ENCODE measurements at places on chromosomes 12 and 14.

- DNase-seq = peak; percentile 95
These were observed 25.3 kb downstream of the JDP2 start for GRCh38 chr14:75452900-75453816.

GRCh38 chr12:109947521-109947920 lies 47.4 kb downstream of the TCHP start:
- no peak for DNase-seq

GRCh38 chr12:81257947-81258551 lies 180.2 kb downstream of the ACSS3 start:
- peak; percentile 86 for DNase-seq

DNA sequence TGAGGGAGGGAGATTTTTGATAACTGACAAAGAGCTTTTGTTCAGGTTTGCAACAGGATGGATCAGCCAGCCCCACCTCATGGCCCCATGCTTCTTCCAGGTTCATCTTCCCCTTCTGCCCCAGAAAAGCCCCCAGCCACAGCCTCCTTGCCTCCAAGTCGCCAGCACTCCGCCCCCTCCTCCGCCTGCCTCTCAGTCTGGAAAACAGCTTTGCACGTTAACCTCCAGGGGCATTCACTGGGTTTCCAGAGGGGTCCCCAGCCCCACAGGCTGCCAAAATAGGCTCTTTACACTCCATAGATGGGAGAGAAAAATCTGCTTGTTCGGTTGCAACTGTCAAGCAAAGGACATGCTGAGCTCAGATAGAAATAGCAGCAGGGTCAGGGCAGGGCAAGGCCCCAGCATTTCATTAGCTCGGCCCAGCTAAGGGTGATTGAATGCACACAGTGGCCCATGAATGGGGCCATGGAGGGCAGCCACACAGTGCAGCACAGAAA lies 253.6 kb downstream of the ZFP36L1 start:
- peak; percentile 89 for DNase-seq

DNA sequence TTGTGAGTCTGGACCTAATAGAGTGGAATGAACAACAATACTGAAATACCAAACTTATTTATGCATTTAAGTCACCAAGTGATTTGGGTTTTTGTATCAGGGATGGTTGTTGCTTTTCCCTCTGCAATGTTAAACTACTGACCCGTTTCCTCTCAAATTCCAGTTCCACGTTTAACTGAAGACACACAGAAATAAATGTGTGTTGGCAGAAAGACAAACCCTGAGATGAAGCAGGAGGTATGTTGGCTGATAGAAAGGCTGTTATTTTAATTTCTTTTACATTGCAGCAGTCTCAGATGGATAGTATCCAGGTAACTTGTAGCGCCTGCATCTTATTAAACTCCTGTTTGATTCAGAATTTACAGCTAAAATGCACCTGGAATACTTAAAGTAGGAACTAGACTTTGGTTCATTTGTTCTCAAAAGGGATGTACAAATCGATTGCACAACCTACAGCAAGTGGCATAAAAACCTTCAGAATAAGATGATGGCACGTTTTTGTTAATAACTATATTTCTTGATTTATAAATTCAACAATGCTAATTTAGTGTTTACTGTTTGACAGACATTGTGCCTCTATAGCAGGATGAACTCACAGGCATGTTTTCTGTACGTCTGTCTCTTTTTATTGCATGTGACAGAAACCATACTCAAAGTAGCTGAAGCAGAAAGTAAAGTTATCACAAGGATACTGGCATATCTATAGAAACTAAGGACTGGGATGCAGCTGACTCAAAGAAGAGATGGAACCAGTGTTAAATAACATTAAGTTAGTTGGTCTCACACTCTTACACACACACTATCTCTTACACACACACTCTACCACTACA lies 405.7 kb downstream of the ZFP36L1 start:
- peak; percentile 93 for DNase-seq

DNA sequence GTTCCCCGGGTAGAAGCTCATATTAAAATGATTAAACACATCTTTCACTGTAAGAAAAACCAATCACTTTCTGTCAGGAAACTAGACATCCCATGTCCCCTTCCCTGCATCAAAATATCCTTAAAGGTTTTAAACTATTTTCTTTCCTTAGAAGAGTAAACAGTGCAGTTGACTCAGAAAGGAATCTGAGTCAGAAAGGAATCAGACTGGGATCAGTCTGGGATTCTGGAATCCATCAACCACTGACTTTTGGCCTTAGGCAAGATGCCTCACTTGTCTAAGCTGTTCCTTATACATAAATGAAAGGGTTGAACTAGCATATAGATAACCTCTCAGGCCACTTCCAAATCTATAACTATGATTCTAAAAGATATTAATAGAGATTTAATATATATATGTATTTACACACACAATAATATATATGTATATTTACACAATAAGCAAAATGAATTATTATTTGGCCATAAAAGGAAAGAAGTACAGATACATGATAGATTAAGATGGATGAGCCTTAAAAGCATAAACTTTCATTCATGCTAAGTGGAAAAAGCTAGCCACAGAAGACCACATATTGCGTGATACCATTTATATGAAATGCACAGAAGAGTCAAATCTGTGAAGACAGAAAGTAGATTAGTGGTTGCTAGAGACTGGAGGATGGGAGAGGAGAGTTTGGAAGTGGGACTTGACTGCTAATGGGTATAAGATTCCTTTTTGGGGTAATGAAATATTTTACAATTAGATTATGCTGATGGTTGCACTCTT lies 114.4 kb downstream of the SLC38A1 start:
- DNase-seq = no peak

GRCh38 chr14:76920331-76921087 lies 94.3 kb downstream of the LRRC74A start:
- peak; percentile 86 for DNase-seq

DNA sequence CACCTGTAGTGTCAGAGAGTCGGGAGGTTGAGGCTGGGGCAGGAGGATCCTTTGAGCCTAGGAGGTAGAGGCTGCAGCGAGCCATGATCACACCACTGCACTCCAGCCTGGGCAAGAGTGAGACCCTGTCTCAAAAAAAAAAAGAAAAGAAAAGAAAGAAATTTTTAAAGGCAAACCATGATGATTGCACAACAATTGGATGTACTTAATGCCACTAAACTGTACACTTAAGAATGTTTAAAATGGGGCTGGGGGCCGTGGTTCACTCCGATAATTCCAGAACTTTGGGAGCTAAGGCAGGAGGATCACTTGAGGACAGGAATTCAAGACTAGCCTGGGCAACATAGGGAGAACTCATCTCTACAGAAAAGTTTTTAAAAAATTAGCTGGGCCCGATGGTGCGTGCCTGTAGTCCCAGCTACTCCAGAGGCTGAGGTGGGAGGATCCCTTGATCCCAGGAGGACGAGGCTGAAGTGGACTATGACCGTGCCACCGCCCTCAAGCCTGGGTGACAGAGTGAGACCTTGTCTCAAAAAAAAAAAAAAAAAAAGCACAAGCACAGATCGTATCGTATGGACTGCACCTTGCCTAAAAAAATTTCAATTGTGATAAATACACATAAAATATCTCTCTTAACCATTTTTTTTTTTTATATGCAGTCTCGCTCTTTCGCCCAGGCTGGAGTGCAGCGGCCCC lies 32.7 kb downstream of the JAG2 start:
- no peak for DNase-seq

- DNase-seq = no peak
These were observed 212.0 kb downstream of the RPAP3 start for GRCh38 chr12:47493801-47494200.

GRCh38 chr14:97329701-97330100 lies 532.5 kb downstream of the VRK1 start:
- no peak for DNase-seq

- DNase-seq = no peak
These were observed 13.0 kb downstream of the KRT7 start for GRCh38 chr12:52245962-52246569.

GRCh38 chr12:63163541-63163940 lies 12.5 kb upstream of the AVPR1A start:
- no peak for DNase-seq

- DNase-seq = no peak
These were observed 54.6 kb downstream of the GTF2A1 start for GRCh38 chr14:81166121-81166520.

DNA sequence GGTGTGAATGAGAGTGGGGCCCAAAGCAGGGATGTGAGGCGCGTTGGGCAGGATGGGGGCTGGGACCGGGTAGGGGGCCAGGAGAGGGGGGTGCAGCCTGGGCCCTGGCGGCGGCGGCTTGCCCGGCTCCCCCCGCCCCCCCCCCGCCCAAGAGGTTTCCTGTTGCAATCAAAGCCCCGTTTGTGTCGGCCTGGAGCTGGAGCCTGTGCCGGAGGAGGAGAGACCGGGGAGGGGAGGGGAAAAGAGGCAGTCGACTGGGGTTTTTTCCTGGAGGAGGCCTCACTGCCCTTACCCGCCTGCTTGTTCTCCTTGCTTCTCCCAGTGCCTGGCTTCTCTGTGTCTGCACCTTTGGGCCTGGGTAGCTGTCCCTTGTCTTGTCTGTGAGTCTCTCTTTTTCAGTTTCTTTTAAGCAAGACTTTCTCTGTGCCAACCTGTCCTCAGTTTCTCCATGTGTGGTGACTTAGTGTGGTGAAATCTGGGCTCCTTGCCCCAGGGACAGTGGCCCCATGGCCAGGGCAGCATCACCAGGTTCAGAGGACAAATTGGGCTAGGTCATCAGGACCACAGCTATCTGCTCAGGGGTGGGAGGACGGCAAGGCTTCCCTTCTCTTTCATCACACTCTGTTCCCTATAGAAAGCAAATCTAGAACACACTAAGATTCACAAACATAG lies 8.5 kb downstream of the RARG start:
- DNase-seq = peak; percentile 79

GRCh38 chr12:69966839-69967238 lies 141.8 kb downstream of the MYRFL start:
- DNase-seq = no peak

- no peak for DNase-seq
These were observed 15.5 kb downstream of the FZD10 start for GRCh38 chr12:130177635-130178242.

DNA sequence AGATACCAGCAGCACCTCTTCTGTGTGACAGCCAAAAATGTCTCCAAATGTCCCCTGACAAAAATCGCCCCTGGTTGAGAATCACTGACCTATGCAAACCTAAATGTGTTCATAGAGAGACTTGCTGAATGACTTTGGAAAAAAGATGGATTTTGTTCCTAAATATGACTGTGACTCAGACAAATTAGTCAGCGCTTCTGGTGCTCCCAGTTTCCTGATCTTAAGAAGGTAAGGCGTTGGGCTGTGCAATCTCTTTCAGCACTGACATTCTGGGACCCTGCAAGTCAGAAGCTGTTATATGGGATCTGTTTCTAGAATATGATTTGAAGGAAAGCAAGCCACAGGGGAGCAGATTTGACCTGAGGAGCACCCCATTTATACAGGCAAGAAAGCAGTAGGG lies 90.6 kb upstream of the PWP1 start:
- DNase-seq = no peak

- no peak for DNase-seq
These were observed 42.4 kb downstream of the ITPK1 start for GRCh38 chr14:93073358-93073707.

DNA sequence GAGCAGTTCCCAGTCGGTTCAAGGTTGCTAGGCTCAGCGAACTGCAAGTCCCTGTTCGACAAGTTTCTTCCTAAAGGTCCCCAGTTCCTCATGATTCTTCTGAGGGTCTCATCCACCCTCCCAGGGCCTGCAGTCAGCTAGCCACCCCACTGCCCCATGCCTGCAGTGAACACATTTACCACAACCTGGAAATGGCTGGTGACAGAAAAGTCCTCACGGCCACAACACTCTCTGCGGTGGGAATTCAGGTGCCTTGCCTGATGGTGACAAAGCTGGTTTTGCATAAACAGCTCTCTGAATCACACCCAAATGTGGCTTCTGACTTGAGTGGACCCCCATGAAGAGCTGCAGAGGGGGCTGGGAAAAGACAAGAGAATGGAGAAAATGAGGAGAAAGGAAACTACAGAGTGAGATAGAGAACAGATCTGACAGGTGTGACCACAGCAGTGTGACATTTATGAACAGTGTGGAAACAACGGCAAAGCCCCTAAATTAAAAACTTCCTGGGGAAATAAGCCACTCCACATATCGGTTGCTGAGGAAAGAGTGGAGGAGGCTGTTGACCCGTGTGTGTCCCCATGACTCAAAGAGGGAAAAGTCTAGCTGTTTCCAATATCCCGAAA lies 1.3 kb upstream of the CD27 start:
- no peak for DNase-seq

GRCh38 chr14:91219517-91220389 lies 24.8 kb downstream of the GPR68 start:
- no peak for DNase-seq

DNA sequence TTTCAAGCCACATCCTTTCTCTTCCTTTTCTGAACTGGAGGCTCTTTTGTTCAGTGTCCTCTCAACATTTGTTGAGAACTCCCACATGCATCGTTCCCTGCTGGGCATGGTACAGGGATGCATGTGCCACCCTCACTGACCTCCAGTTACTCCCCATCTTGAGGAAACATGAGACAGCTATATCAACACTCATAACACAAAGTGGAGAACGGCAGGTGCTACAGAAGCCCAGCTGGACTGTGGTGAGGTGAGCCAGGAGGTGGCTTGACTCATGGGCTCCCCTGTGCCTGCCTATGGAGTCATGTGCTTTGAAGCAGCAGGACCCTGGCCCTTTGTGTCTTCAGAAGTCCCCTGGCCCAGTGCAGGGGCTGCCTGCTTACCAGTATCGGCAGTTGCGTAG lies 9.7 kb downstream of the MYH6 start:
- no peak for DNase-seq

DNA sequence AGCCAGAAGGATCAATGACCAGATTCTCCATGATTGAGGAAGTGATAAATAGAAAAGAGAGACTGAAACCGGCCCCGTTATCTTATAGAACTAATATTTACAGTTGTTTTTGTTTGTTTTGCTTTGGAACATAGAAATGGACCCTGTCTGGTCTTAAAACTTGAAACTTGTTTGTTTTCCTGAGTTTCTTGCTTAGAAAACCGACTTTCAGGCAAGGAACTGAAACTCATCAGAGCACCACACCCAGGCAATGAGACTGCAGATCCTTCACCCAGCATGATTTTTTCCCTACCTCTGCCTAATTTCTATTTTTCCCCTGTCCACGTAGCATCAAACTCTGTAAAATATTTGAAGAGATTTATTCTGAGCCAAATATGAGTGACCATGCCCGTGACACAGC lies 10.6 kb upstream of the CLEC12A start:
- no peak for DNase-seq

Data from kidney (tissue), 22 donors.